Fibroblast of the aortic adventitia (primary cell): ENCODE measurements at places on chromosomes 6 and 20. TPM values are rescaled to one million over a fixed set of nuclear protein-coding genes. Genes with fewer than 3 reads are reported as not detected.

The TGM6 gene
- total RNA-seq, result not detected in 2 replicates

The IYD gene
- under 0.01 TPM in 1 of 2 replicates, not detected in the other for total RNA-seq

The C20orf204 gene
- total RNA-seq, result 1.6 and 2.1 TPM in 2 replicates

The AGPAT4 gene
- 5.5 and 11.6 TPM in 2 replicates for total RNA-seq

The HLA-DRB1 gene
- 0.09 and 0.90 TPM in 2 replicates for total RNA-seq

The CENPB gene
- total RNA-seq, result 94.8 and 170 TPM in 2 replicates

The HBS1L gene
- 141 and 158 TPM in 2 replicates for total RNA-seq

The UNC5CL gene
- 0.74 TPM in 1 of 2 replicates, not detected in the other for total RNA-seq

The C20orf202 gene
- total RNA-seq, result 0.09 TPM in 1 of 2 replicates, not detected in the other

The RAET1L gene
- total RNA-seq, result not detected in 2 replicates

- DNase-seq, result no peak
Observed at GRCh38 chr20:16147216-16147615, 426.0 kb downstream of the KIF16B start.

DNA sequence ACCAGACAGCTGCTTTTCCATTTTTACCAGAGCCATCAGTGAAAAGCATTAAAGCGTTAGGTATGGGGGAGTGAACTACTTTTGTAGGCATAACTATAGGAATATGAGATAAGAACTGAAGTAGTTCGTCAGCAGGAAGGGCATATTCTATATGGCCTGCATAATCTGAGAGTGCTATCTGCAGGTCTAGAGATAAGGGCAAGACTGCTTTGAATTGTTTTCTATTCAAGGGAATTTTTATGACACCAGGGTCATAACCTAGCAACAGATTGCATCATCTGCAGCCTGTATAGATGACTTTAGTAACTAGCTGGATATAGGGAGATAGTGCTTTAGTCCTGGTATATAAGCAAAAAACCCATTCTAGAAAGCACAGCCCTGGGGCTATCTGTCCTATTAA is 437.3 kb upstream of the HTR1E start:
- no peak for DNase-seq

GRCh38 chr6:148890096-148890495 is 143.3 kb downstream of the UST start:
- peak; percentile 47 for DNase-seq

DNA sequence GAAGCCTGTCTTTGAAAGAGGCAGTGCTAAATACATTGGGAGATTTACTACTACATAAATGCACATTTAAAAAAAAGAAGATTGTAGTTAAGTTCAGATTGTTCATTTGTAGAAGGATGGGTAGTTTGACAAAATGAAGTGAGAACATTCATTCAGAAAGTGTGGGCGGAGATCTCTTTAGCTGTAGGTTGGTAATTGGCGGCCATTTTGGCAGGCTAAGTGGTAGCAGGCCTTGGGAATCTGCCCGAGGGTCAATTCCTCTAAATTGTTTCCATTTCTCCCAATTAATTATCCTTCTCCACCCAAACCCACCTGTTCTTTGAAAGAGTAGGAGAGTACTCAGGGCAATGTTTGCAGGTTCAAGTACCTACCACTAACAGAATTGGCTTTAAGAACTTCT is 17.9 kb downstream of the SOX4 start:
- DNase-seq, result no peak

GRCh38 chr20:17904027-17904426 is 64.6 kb downstream of the SNX5 start:
- DNase-seq, result no peak

GRCh38 chr20:40956542-40957264 is 71.9 kb upstream of the TOP1 start:
- DNase-seq, result no peak

- DNase-seq, result no peak
Observed at GRCh38 chr6:41551086-41551700, 5.0 kb downstream of the FOXP4 start.

GRCh38 chr6:96124778-96125177 is 109.0 kb downstream of the FUT9 start:
- no peak for DNase-seq

DNA sequence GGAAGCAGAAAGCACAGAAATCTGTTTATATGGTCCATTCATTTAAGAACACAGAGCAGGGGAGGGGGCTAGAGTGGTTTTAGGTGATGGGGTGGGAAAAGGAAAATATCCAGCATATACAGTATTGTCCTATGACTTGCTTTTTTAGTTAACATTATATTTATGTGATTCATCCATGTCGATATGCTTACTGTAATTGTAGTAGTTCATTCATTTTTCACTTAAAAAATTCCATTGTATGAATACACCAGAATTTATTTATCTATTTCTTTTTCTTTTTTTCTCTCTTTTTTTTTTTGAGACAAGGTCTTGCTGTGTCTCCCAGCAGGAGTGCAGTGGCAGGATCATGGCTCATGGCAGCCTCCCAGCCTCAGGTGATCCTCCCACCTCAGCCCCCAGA is 9.6 kb upstream of the PRIM2 start:
- no peak for DNase-seq

GRCh38 chr6:25889877-25890853 is 16.1 kb upstream of the SLC17A3 start:
- peak; percentile 66 for DNase-seq

GRCh38 chr20:13638162-13638495 is 603 bp downstream of the TASP1 start:
- DNase-seq, result peak; percentile 12

- DNase-seq, result no peak
Observed at GRCh38 chr20:37453836-37454235, 67.2 kb upstream of the NNAT start.

- peak; percentile 34 for DNase-seq
Observed at GRCh38 chr20:23153696-23154341, 67.7 kb upstream of the CD93 start.

DNA sequence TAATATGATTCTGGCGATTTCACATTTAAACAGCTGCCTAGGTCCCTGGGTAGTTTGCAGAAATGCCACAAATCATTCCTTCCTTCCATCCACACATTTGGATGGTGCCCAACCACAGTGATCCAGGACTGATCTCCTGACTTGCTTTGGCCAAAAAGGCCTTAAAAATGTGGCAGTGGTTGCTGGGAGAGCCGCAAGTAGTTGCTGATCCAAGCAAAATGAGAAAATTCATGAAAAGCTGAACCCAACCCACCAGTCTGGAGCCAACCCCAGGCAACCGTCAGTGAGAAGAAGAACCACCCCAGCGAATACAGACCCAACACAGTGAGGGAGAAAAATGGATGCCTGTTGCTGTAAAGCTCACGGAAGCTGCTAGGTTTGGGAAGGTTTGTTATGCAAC is 25.1 kb downstream of the RALGAPA2 start:
- no peak for DNase-seq

DNA sequence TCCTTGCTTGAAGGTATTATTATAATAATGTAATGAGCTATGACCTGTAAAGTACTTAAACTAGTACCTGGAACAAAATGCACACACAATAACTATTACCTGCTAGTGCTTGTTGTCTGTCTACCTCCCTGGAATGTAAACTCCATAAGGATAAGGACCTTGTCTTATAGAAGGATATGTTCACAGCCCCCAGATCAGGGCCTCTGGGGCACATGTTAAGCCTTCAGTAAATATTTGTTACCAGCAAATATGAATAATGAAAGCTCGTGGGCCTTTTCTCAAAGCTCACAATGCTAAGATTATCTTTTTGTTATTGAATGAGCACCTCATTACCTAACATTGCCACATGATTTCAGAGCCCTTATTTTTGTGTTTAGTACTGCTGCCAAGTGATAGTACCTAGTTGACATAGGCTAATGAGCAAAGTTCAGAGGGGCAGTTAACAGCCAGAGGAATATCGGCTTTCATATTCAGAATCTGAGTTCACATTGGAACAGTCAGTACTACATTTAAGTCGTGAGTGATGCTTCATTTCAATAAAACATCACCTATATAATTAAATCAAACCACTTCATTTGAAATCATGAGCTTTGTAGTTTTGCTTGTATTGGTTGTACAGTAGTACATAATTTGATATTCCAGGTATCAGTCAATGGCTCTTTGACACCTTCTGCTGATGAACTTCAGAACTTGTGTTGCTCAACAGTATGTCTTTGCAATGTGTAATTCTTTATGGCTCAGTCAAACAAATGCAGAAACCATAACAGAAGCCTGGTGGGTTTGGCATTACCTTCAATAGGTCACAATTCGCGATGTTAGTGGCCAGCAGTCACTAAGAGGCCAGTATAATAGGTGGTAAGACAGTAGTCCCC is 11.8 kb upstream of the SMLR1 start:
- no peak for DNase-seq

DNA sequence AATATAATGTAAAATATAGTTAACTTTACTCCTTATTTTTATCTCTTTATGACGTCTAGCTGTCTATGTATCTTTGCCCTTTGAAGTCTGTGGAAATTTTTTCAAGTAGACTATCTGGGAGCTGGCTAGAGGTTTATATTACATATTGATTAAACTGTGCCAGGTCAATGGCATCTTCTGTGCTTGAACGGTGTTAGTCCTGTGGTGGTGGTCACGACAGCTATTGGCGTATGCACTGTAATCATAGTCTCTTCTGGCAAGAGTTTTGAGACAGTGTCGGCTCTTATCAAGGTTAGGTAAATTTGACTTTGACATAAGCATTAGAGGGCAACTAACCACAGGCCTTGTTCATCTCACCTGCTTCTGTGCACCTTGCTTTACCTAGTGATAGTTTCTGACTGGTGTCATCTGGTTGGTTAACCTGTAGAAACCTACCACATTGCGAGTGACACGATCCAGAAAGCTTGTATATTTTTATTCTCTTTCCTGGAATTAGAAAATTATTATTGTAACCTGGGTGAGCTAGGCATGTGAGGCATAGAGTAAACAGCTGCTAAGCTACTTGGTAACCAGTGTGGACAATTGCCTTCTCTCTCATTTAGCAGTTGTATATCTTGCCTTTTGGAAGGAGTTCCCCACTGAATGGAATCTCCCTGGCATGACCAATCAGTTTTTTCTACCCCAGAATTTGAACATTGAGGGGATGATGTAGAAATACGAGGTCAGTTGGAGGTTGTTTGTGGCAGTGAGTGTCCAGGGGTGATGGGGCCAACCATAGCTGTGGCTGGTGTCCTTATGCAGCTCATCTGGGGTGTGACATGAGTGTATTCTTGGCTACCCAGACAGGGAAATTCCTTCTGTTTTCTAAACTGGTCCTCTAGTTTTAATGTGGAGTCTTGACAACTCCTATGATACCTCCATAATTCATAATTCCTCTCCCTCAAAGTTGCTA is 45.9 kb downstream of the SH3BGRL2 start:
- no peak for DNase-seq

DNA sequence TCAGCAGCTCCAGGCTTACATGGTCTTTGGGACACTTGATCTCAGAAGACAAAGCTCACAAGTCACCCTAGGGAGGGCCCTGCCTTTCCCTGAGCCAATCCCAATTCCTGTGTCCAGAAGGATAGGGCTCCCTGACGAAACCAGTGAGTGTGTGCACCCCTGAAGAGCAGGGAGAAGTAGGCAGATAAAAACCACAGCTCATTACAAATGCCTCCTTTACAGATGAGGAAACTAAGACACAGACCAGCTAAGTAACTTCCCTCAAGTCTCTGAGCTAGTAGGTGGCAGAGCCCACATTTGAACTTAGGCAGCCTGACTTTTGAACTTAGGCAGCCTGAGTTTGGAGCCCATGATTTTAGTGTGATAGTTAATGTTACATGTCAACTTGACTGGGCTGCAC is 6.7 kb upstream of the ZFAND3 start:
- no peak for DNase-seq

GRCh38 chr6:55014321-55015088 is 159.8 kb upstream of the HCRTR2 start:
- no peak for DNase-seq

DNA sequence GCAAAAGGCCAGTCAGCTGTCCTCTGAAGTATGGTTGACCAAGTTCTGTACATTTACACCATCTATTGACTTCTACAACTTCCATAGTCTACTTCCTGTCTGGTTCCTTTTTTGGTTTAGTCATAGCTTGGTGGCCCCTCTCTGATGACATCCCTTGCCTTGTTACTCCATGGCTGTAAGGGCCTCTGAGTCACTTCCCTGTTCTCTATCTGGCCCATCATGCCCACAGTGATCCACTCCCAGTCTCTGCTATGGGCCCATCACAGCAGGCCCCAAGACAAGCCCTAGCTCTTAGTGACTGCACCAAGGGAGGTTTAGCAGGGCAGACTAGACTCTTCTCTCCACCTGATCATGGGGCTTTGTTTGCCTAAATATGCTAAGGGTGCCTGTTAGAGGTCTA is 441.6 kb downstream of the HACE1 start:
- no peak for DNase-seq

DNA sequence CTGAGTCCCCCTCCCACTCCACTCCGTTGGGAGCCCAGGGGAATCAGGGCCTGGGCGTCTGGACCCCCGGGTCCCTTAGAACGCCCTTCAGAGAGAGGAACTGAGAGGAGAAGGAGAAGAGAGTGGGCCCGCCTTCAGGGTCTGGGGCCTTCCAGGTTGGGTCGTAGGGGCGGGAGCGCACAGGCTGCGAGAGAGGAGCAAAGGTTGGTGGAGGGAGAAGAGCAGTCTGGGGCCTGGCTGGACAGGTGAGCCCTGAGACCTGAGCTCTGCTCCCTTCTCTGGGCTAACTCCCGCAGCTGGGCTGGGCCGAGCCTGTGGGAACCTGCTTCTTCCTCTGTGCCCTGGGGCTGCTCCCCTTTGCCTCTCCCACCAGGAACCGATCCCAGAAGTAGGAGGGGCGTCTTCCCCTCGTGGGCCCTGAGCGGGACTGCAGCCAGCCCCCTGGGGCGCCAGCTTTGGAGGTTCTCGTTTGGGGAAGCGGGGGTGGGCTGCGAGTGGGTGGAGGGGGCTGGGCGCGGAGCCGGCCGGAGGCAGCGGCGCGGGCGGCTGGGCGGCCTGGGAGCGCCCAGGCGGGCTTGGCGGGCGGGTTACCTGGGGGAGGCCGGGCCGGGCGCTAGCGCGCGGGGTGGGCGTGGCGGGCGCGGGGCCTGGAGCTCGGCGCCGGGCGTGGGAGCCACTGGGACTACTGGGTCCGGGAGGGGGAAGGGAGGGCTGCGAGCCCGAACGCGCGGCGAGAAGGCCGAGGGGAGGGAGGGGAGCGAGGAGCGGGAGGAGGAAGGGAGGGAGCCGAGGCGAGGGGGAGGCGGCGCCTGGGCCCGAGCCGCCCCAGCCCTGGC is at the start of gene DDR1:
Gene DDR1 (plus strand): TSS at position 835 of the 836 bp plus-strand sequence. CDS start 4,211 bp downstream, outside the sequence.
- DNase-seq, result peak; percentile 56

GRCh38 chr20:36162272-36162966 is 7.9 kb downstream of the EPB41L1 start:
- peak; percentile 45 for DNase-seq

GRCh38 chr20:15599961-15600360 is 973.3 kb downstream of the KIF16B start:
- no peak for DNase-seq

DNA sequence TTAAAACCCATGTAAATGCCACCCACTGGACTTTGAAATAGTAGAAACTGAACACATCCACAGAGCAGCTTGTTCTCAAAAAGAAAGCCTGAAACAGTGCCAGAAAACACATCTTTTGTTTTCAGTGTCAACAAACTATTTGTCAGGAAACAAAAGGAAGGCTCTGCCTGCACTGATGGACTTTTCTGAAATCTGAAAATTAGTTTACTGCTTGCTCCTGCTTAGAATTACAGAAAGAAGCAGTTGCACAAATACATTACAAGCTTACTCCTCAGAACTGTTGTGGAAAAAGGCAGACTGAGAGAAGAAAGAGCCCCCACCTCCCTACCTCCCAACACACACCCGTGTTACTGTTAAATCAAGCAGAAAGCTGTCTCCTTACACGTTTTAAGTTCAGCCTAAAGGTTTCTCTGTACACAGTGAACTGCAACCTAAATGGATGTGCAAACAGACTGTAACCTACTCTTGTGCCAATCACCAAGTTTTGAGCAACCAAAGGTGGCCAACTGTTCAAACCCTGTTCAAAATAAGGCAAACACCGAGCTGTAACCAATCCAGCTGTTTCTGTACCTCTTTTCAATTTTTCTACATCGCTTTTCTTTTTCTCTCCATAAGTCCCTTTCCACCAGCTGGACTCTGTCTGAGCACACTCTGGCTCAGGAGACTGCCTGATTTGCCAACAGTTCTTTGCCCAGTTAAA is 43.7 kb downstream of the FRK start:
- peak; percentile 52 for DNase-seq
